ENCODE measurements at places on chromosomes 16 and 17.

GRCh38 chr16:54939029-54939346 lies 8.3 kb downstream of the IRX5 start:
- no peak for DNase-seq

DNA sequence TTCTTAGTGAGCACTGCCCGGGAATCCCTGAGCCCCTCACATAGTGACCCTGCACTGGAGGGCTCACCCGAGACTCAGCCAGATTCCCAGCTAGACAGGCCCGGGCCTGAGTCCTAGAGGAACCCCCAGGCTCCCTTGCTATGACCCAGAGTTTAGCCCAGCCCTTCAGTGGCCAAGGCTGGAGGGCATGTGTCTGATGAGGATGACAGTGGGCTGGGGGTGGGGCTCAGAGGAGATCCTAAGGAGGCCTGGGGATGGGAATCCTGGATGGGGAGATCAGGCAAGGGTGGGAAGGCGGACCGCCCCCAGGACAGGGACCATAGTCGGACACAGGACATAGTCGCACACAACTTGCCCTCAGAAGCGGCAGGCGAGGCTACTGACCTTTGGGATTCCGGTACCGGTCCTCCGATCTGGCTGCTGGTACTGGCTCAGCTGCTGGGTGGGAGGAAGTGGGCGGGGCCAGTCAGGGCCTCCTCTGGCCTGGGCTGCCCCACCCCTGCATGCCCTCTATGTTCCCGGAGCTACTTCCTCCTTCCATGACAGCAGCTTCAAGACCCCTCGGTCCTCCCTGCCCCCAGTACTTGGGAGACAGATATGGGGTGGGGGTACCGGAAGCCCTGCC lies 1.1 kb downstream of the CD79B start:
- peak; percentile 13 for DNase-seq

DNA sequence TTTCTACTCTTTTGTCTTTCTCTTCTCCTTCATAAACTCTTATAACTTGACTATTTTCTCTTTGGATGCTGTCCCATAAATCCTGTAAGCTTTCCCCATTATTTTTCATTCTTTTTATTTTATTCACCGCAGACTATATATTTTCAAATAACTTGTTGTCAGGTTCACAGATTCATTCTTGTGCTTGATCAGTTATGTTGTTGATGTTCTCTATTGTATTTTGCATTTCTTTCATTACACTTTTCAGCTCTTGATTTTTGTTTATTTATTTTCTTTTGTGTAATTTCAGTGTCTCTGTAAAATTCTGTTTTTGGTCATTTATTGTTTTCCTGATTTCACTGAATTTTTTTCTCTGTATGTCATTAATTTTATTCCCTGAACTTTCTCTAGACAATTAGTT lies 49.2 kb downstream of the EFCAB13 start:
- DNase-seq, result no peak

- DNase-seq, result no peak
Measured at GRCh38 chr17:77836557-77837041, 121.9 kb upstream of the TNRC6C start.

- no peak for DNase-seq
Measured at GRCh38 chr16:85667261-85667660, 21.5 kb downstream of the GINS2 start.

GRCh38 chr17:39777534-39778365 lies 40.0 kb downstream of the GRB7 start:
- no peak for DNase-seq
